Smooth muscle cell of the umbilical artery (primary cell): ENCODE measurements at places on chromosomes 5 and 9. TPM values are rescaled to one million over a fixed set of nuclear protein-coding genes. Genes with fewer than 3 reads are reported as not detected.

RFESD gene
- total RNA-seq, result 0.59 and 1.7 TPM in 2 replicates

PCDHB3 gene
- 0.09 and 0.30 TPM in 2 replicates for total RNA-seq

ZMAT2 gene
- 50.9 and 65.3 TPM in 2 replicates for total RNA-seq

TPPP gene
- 0.30 and 0.37 TPM in 2 replicates for total RNA-seq

FAM151B gene
- total RNA-seq, result 4.6 and 11.3 TPM in 2 replicates

FOXD4 gene
- under 0.01 and 0.09 TPM in 2 replicates for total RNA-seq

PPIC gene
- total RNA-seq, result 70.4 and 142 TPM in 2 replicates

SLC2A6 gene
- total RNA-seq, result 33.1 and 38.3 TPM in 2 replicates

MACIR gene
- total RNA-seq, result 8.0 and 26.0 TPM in 2 replicates

TAS2R1 gene
- not detected in 2 replicates for total RNA-seq

NUP188 gene
- total RNA-seq, result 43.7 and 88.7 TPM in 2 replicates

MEIKIN gene
- total RNA-seq, result not detected in 2 replicates

C9 gene
- 0.46 TPM in 1 of 2 replicates, not detected in the other for total RNA-seq

AMACR gene
- total RNA-seq, result 8.6 and 9.9 TPM in 2 replicates
